SJCRH30 (cell line): ENCODE measurements at places on chromosomes 13 and 19. TPM values are rescaled to one million over a fixed set of nuclear protein-coding genes. Genes with fewer than 3 reads are reported as not detected.
A peak's percentile ranks its signal among the peaks of the same experiment; 100 is the strongest.

Gene TBXA2R
- total RNA-seq, result 0.06 and 0.13 TPM in 2 replicates

Gene TPRX1
- not detected in 2 replicates for total RNA-seq

Gene AP1M2
- total RNA-seq, result 0.35 and 0.40 TPM in 2 replicates

Gene CCDC70
- total RNA-seq, result not detected in 2 replicates

Gene GRK1
- total RNA-seq, result not detected in 2 replicates

Gene KASH5
- not detected in 2 replicates for total RNA-seq

Gene CALR3
- not detected in 2 replicates for total RNA-seq

Gene GJA3
- total RNA-seq, result not detected in 2 replicates

Gene ICAM5
- 0.22 and 0.28 TPM in 2 replicates for total RNA-seq

Gene ZNF221
- 7.5 and 8.5 TPM in 2 replicates for total RNA-seq

Gene FGF9
- 0.04 and 0.13 TPM in 2 replicates for total RNA-seq

Gene ATCAY
- not detected in 2 replicates for total RNA-seq

Gene B3GNT8
- total RNA-seq, result 10.6 TPM in 2 replicates

Gene TMC4
- not detected in 2 replicates for total RNA-seq

- no peak for DNase-seq
Observed at GRCh38 chr13:94602467-94602866, 810 bp downstream of the GPR180 start.

DNA sequence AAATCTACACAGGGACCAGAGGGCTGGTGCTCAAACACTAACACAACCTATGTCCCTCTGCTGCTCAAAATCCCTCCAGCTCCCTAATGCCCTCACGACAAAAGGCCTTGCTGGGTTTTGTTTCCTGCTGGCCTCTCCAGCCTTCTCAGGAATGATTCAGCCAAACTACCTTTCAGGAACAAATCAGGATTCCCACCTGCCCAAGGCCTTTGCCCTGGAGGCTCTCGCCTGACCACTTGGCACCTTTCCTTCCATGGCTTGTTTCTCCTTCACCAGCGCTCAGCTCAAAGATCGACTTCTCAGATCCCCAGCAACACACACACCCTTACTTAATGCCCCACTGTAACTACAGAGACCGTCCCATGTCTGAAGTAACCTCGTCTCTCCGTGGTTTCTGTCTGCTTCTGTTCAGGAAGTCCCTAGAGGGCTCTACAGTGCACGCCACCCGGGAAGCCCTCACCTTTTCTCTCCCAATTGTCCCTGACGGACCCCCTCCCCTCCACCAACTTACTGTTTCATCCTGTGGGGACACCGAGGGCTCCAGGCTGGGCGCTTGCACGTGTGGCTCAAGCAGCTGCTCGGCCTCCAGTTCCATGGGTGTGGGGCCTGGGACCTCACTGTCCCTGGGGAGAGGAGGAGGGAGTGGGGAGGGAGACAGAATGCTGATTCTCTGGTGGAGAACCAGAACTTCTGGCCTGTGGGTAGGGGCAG lies 3.2 kb upstream of the SIX5 start:
- DNase-seq, result no peak

DNA sequence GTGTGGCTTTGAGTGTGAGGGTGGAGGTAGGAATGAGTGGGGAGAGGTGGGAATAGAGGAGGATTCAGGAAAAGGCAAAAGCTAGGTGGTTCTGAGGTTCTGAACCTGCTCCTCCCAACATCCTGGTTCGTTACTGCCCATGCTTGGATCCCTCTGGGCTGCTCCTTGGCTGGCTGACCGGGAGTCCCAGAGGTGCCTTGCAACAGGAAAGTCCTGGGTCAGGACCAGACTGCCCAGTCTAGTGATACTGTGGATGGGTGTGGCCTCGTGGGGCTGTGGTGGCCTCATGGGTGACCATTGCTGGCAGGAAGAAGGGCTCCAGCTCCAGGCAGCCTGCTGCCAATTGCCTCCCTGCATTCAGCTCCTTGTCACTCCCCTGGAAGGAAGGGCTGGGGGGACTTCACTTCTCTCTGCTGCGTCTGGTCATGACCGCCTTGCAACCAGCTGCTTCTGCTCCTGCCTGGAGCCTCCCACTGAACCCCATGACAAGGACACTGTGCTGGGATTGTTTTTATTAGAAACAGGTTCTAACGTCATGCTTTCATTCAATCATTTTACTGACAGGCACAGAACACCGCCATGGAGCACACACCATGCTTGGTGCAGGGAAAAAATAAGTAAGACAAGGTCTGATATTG lies 61.5 kb upstream of the UBL3 start:
- no peak for DNase-seq

- peak; percentile 12 for DNase-seq
Observed at GRCh38 chr13:97967948-97968347, 14.5 kb downstream of the IPO5 start.

DNA sequence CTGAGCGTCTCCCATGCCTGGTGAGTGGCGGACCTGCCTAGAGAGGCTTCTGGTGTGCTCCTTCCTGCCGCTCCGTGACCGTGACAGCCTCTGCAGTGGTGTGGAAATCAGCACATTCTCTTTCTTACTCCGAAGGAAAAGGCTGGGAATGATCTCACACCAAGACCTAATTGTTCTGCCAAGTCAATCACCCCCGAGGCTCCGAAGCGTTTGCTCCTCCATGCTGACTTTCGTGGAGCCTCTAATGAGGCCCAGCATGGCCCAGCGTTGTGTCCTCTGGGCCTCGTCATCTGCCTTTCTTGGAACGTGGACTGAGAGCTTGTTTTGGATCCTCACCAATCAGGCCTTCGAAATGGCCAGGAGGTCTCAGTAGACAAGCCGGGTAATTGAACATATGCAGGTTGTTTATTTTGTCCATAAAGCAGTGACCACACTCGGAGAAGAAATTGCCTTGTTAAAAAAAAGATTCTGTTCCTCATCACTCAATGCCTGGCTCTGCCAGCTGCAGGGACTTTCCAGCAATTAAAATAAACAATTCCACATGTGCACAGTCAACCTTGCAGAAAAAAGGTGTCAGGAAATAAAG lies 107.1 kb downstream of the UBL3 start:
- peak; percentile 20 for DNase-seq

GRCh38 chr13:112170823-112171569 lies 104.0 kb downstream of the SOX1 start:
- DNase-seq, result no peak

DNA sequence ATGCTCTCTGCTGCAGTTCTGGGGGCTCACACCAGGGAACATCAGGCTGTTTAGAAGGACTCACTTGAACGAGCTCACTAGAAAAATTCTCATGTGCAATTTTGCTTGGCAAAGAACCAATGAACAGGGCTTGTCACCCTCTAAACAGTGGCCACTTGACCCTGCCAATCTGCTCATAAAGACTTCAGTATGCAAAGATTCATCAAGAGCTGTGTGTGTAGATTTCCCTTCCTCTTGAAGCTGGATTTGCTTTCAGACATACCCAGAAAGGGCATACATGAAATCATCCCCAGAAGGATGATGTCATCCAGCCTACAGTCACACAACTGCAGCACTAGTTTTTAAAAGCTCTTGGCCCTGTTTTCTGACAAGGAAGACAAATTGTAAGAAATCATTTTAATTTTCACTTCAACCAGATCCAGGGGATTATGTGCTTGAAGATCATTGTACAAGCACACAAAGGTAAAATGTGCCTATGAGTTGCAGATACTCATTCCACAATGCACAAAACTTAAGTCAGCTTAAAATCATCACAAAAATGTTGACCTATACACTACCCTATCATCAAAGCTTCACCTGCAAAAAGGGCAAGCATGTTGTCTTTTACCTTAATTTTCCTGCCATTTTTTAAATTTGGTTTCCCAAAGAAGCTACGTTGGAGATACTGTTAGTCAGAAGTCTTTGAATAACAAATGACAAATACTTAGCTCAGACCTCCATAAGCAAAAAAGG lies 5.2 kb upstream of the STK24 start:
- DNase-seq, result peak; percentile 83

- peak; percentile 79 for DNase-seq
Observed at GRCh38 chr13:31038834-31039552, 106.5 kb downstream of the TEX26 start.

GRCh38 chr19:36986601-36987000 lies 70.5 kb downstream of the ZNF568 start:
- DNase-seq, result peak; percentile 90

- no peak for DNase-seq
Observed at GRCh38 chr13:41561170-41561569, 103.8 kb downstream of the RGCC start.

- DNase-seq, result no peak
Observed at GRCh38 chr13:49615836-49616675, 12.3 kb upstream of the ARL11 start.

DNA sequence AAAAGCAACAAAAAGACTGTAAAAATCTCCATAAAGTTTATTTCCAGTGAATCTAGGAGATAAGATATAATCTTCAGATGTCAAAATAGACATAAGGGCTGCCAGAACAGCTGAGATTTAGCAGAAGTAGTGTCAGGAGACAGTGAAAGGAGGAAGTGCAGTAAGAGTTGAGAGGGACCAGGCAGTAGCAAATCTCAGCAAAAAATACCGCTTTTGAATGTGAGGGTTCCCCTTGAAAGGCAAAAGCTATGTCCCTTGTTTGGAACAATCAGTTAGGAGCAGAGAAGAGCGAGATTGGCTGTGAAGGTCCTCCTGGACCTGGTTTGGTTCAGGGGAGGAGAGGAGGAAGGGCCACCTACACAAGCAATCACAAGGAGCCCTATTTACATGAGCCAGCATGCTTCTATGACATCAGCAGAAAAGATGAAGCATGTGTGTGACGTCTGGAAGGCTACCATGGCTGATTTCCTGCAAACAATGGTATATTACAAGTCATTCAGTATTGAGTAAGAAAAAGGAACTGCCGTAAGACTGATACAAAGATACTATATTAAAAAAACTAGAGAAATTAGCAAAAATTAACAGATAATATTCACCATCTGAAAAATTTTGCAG lies 98.9 kb upstream of the SIAH3 start:
- DNase-seq, result no peak

- DNase-seq, result no peak
Observed at GRCh38 chr19:18713550-18714117, 30.2 kb downstream of the CRTC1 start.

GRCh38 chr13:78420814-78421213 lies 182.5 kb downstream of the POU4F1 start:
- DNase-seq, result no peak

GRCh38 chr13:44651209-44651608 lies 75.1 kb upstream of the TSC22D1 start:
- DNase-seq, result no peak

DNA sequence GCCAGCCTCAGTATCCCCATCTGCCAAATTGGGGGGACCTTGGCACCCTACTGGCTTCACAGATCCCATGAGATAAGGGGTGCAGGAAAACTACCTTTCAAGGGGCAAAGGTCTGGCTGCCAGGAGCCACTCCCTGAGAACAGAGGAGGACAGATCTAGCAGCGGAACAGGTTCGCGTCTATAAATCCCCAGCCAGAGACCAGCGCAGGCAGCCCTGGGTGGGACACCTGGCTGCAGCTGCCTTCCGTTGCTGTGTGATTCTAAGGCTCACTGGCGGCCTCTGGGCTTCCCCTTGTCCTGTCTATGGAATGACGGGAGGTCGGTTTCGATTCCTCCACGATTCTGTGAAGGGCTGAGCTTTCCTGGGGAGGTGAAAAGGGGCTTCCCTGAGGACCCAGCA lies 7.3 kb downstream of the RELB start:
- no peak for DNase-seq

GRCh38 chr19:7635670-7636069 lies 1.2 kb upstream of the STXBP2 start:
- no peak for DNase-seq

DNA sequence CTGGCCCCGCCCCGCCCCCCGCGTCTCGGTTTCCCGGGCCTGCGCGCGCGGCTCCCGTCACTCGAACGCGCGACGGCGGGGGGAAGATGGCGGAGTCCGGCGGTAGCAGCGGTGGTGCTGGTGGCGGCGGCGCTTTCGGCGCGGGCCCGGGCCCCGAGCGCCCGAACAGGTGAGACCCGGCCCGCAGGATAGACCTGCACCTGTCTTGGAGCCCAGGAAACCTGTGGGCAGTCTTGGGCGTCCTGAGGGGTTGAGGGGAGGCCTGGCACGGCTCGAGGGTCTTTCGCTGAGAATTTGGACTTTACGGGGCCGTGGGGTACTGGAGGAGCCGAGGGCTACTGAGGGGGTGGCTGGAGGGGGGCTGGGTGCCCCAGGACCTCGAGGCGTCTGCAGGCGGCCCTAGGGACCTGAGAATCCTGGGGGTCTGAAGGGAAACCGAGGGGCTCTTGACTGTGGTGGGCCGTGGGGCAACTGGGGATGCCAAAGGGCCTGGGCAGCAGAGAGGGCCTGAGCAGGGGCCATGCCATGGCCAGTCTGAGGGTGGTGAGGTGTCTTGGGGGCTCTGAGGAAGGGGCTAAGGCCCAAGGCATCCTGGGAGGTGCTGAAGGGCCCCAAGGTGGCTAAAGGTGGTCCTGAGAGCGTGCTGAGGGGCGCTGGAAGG lies at the start of gene KLHL26:
Gene KLHL26 (plus strand): TSS at position 60 of the 661 bp plus-strand sequence. CDS start 27 bp downstream, at position 87.
- DNase-seq, result no peak

DNA sequence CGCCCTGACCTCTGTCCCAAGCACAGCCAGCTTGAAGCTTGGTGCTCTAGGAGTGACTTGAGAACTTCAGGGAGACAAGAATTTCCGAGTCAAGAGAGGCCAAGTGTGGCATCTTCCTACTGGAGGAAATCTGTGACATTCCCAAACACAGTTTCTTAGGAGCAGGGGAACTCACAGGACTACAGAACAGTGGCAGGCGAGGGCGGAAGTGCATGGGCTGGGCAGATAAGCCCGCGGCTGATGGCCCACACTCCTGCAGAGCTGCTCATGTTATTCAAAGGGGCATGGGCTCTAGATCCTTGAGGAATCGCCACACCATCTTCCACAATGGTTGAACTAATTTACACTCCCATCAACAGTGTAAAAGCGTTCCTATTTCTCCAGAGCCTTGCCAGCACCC lies 168.8 kb downstream of the KATNAL1 start:
- no peak for DNase-seq

DNA sequence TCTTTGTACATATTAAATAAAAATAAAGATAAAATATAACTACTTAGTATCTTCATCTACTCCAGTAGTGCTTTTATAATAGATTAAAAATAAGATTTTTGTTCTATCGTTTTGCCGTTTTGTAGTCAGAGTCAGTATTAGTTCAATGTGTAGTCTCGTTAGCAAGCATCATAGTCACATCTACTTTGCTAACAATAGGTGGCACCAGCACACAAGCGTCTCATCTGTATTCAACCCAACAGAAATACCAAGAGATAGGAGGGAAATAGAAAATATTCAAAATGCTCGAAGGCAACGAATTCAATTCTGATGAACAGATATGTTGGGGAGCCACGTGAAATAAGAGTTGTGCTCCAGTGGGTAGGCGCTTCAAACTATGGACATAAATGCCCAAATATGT lies 21.4 kb upstream of the MICU2 start:
- DNase-seq, result peak; percentile 61

- no peak for DNase-seq
Observed at GRCh38 chr13:112623051-112623711, 35.2 kb upstream of the TUBGCP3 start.

DNA sequence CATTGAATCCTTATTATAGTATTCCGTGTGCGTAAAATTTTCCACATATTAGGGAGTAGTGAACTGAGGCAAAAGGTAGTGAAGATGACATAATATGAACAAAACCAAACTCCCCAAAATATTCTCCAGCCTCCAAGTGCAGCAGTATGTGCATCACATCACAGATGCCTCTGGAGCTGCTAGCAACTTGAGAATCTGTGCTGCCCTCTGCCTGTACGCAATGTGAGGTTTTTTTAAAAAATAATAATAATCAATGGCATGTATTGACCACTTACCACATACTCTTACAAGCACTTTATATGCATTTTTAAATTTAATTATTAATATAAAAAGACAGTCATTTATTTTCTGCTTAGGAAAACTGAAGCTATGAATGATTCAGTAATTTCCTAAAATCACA lies 583.0 kb upstream of the SPRY2 start:
- no peak for DNase-seq

GRCh38 chr19:18453269-18454024 lies 15.5 kb upstream of the ISYNA1 start:
- no peak for DNase-seq
